Caudate nucleus (tissue), 63 donors: ENCODE measurements at places on chromosomes 5 and 9.

- DNase-seq = no peak
Observed at GRCh38 chr9:87084407-87084806, 137.1 kb upstream of the GAS1 start.

DNA sequence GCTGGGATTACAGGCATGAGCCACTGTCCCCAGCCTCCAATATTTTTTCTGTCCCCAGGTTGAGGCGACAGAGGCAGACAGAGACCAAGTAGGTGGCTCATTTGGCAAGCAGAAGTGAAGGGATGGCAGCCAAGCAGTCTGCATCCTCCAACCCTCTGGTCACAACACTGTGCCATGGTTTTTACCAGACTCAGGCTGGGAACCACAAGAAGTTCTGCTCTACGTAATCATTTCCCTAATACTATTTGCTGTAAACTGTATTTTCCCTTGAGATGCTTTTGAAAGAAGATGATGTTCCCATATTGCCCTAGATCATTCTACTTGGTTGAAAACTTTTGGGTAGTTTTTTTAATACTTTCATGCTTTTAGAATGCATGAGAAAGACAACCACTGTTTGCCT is 40.5 kb downstream of the PTTG1 start:
- DNase-seq = no peak

DNA sequence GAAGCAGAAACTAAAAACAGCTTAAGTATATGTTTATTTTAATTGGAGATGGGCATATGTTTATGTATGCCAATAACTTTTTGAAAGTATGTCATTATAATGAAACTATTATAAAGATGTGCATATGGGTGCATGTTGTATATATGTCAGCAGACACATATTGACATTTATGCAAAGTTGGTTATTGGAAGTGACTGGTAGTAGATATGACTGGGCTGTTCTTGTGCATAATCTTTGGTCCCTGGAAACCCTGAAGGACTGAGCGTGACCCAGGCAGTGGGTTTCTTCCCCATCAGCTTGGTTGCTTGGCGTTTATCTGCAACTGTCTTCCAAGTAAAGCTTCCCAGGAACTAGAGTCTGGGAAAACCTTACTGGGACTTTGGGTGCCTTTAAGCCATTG is 25.7 kb downstream of the ANKRA2 start:
- no peak for DNase-seq

DNA sequence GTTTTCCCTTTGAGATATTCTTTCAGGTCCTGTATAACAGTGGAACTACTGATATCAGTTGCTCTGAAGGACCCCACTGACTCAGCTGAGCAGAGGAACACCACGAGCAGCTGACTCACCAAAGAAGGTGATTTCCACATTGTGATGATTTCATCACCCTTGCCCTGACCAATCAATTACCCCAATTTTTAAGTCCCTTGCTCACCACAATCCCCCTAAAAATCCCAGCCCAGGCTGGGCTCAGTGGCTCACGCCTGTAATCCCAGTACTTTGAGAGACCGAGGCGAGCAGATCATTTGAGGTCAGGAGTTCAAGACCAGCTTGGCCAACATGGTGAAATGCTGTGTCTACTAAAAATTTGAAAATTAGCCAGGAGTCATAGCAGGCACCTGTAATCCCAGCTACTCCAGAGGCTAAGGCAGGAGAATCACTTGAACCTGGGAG is 125.3 kb upstream of the ABCA1 start:
- no peak for DNase-seq

DNA sequence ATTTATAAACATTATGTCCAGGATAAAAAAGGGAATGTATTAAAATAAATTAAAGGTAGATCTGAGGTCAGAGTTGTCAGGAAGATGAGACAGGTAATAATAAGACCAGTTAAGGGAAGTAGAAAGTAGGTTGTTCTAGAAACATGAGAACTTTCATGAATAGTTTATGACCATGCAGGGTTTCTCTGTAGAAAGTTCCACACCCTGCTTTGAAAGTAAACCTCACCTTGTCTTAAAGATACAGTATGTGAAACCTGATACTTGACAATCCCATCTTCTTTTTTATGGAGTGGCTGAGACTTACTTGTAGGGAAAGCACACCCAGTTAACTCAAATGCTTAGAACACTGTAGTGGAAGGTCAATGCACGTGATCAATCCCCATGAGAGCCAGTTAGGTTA is 260.6 kb upstream of the ZNF462 start:
- no peak for DNase-seq

- no peak for DNase-seq
Observed at GRCh38 chr9:99947395-99947794, 40.9 kb downstream of the STX17 start.

- DNase-seq = no peak
Observed at GRCh38 chr9:85067792-85068191, 398.3 kb downstream of the NTRK2 start.

- DNase-seq = no peak
Observed at GRCh38 chr9:22307013-22307711, 139.5 kb upstream of the DMRTA1 start.
